ENCODE measurements at places on chromosomes 2 and 18.

DNA sequence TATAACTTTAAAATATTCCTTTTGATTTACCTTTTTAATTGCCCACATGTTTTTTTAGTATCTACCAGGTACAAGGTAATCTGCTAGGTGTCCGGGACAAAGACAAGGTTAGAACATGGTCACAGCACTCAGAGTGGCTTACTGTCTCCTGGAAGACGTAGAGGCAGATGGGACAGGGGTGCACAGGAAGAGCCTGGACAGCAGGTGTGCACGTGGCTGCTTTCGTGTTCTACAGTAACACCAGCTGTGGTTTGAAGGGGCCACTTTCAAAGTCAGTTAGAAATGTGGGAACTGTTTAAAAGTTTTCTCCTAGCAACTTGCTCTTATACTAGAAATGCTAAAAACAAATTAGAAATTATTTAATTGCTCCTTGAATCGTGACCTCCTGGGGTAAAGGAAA is 102.9 kb upstream of the ALPP start:
- no peak for DNase-seq

DNA sequence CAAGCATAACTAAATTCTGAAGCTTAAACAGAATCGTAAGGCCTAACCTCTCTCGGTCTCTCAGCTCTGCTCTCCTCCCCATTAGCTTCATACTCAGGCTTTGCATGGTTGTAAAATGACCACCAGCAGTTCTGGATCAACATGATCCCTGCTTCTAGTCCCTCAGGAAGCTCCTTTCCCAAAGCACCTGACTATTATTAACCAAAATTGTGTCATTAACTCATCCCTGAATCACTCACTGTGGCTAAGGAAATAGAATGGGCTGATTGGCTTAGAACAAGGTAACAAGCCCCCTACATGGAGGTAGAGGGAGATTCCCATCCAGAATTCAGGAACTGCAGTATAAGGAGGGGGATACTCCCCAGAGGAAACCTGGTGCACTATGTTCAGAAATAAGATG is 448.3 kb downstream of the ARHGAP15 start:
- no peak for DNase-seq

GRCh38 chr2:120262761-120263428 is 10.2 kb downstream of the RALB start:
- no peak for DNase-seq

DNA sequence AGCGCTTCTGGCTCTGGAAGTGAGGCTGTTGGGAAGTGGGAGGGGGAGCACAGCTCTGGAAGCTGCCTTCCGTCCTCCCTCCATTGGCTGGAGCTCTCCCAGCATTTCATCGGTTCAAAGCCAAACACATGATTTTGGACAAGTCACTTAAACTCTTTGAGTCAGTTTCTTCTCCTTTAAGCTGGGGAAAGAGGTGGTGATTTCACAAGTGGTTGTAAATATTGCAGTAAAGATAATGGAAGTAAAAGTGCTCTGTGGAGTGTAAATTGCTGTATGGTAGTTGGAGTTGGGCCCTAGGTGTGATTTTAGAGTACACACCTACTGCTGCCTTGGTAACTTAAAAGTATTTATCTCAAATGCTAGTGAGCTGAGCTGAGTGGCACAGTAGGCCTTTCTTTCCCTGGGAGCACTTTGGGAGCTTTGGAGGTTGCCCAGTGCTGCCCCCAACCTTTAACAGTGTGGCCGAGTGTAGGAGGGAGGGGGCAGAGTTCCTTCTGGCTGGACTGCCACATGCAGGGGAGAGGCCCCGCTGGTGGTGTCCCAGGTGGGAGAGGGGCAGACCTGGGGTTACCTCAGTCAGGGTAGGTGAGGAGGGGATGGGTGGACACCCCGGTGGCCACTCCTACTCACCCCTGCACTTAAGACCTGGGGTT is 54.7 kb downstream of the ASAP2 start:
- DNase-seq = no peak

- no peak for DNase-seq
These were observed at the start of gene SATB2 for GRCh38 chr2:199457147-199458008. TSS of gene SATB2 (minus strand) at chr2:199457939. CDS start at chr2:199456037, 1,902 bp downstream.

DNA sequence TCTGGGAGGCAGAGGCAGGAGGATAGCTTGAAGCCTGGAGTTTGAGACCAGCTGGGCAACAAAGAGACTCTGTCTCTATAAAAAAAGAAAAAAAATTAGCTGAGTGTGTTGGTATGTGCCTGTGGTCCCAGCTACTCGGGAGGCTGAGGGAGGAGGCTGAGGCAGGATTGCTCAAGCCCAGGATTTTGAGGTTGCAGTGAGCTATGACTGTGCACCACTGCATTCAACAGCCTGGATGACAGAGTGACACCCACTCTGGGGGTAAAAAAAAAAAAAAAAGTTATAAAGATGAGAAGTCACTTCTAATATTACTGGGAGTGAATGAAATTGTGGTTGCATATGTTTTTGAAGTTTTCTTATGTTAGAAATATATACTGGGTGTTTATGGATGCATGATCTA is 71.6 kb downstream of the C2orf74 start:
- DNase-seq = no peak

GRCh38 chr2:171709011-171709685 is 21.9 kb downstream of the DYNC1I2 start:
- no peak for DNase-seq

- no peak for DNase-seq
These were observed 2.8 kb downstream of the SLC30A6 start for GRCh38 chr2:32168513-32168912.

DNA sequence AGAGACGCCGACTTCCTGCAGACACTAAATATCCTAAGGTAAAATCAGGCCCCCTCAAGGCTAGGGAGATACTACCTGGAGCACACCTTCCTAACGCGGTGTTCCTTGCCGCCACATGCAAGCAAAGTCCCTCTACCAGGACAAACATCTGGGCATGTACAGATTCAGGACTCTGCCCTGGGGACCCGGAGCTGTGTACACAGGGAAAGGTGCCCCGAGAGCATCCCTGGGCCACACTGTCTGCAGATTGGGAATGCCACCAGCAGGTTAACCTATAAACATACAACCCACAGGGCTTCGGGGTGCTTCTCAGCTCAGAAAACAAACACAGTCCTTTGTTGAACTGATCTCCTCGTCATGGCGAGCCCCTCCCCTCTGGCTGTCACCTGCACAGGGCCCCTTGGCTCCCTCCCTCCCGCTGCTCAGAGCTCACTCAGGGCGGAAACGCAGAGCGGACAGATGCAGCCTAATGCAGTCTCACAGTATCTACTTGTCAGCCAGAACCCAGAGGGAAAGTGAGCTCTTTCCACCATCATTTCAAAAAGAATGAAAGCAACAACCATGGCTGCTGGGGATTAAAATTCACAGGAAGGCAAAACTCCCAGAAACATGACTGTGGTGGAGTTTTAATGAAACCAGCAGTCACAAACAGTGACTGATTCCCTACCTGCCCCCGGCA is 218.8 kb downstream of the HDAC4 start:
- no peak for DNase-seq

GRCh38 chr2:110143982-110144381 is 28.4 kb upstream of the MALL start:
- DNase-seq = no peak

DNA sequence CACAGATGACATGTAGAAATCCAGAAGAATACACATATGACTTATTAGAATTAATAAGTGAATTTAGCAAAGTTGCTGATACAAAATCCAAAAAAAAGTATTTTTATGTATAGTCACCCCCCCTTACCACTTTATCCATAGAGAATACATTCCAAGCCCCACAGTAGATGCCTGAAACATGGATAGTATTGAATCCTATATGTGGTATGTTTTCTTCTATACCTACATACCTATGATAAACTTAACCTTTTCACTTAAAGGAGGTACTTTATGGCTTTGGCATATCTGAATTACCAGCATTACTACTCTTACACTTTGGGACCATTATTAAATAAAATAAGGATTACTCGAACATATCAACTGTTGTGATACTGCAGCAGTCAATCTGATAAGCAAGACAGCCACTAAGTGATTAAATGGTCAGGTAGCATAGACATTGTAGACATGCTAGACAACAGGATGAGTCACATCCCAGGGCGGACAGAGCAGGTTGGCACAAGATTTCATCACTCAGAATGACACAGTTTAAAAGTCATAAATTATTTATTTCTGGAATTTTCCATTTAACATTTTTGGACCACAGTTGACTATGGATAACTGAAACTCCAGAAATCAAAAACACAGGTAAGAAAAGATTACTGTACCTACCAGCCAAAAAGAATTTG is 208.2 kb upstream of the CHAC2 start:
- DNase-seq = no peak

GRCh38 chr2:237429753-237430152 is 15.8 kb upstream of the COL6A3 start:
- no peak for DNase-seq

DNA sequence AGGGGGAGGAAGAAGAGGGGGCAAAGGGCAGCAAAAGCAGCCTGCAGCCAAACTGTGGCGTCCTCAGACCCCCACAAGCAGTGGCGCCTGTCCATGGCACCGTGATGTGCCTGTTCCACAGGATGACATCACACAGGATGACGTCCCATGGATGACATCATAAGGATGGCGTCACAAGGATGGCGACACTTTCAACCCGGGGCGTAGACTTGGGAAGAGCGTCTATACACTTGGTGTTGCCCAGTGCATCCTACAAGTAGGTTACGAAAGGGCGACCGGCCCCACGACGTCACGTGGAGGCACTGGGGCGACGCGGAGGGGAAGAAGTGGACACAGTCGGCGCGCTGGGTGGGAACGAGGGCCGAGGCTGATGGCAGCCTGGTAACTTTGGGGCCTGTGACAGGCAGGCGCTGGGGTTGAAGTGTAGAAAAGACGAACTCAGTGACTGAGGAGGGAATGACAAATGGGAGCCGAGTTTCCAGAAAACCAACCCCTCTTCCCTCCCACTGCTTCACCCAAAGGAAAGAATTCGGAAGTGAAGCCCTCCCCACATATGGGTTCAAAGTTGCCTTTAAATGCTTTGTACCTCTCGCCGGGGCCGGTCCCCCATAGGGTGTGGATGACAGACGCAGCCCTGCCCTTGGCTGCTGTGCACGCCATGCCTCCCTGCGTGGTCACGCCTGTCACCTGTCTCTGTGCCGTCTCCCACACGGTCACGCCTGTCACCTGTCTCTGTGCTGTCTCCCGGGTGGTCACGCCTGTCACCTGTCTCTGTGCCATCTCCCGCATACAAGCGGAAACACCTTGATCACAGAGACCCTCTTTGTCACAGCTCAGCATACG is 13.4 kb upstream of the KCNG2 start:
- DNase-seq = no peak

GRCh38 chr2:219679571-219679970 is 52.1 kb downstream of the SLC4A3 start:
- DNase-seq = no peak

- DNase-seq = no peak
These were observed 87.0 kb downstream of the ST6GAL2 start for GRCh38 chr2:106798826-106799552.

DNA sequence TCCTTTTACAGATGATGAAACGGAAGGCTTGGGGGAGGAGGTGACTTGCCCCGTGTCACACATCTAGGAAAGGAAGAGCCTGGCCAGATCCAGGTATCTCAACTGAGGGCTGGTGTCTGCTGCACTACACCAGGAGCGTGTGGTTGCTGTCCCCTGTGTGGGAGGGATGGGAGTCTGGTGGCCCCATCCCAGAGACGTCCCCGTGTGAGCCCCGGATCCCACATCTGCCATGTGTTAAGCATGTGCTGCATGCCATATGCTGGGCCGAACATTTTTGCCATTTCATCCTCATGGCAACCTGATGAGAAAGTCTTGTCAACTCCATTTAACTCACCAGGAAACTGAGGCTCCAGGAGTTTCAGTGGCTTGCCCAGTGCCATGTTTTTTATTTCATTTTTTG is 4.2 kb downstream of the GAREM2 start:
- DNase-seq = no peak

GRCh38 chr2:219179601-219180465 is 1.8 kb downstream of the RETREG2 start:
- DNase-seq = no peak

- no peak for DNase-seq
These were observed 82.5 kb downstream of the MGAT5 start for GRCh38 chr2:134336352-134336751.

DNA sequence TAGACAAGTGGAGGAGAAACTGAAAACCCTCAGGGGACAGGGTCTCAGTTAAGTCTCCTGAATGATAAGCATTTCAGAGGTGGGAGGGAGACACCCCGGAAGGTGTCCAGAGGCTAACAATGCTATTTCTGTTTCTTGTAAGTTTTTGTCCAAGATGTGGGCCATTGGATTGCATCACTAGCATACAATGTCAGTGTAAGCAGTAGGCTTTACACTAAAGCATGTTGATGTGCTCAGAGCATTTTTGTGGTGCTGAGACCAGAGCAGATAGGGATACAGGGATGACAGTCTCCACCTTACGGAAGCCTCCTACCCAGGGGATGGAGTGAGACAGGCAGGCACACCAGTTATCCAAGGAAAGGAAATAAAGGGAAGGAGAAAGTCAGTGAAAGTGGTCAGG is 2.2 kb upstream of the IL1R1 start:
- no peak for DNase-seq

GRCh38 chr18:10182009-10182624 is 268.3 kb downstream of the VAPA start:
- DNase-seq = no peak

DNA sequence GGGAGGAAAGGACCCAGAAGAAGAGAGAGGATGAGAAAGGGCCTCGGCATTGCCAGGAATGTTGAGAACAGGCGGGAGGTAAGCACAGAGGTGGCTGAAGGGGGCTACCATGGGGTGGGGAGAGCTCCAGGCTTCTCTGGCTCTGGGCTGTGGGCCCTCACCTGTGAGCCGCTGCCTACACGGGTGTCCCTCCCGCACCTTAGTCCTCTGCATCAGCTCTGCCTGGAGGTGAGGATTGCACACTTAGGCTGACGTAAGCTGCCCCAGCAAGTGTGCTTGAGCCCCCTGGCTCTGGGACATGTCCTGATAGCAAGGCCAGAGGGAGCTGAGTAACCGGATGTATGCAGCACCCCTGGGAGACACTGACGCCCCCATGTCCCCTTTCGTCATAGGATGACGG is 33.9 kb downstream of the TMEM18 start:
- no peak for DNase-seq

DNA sequence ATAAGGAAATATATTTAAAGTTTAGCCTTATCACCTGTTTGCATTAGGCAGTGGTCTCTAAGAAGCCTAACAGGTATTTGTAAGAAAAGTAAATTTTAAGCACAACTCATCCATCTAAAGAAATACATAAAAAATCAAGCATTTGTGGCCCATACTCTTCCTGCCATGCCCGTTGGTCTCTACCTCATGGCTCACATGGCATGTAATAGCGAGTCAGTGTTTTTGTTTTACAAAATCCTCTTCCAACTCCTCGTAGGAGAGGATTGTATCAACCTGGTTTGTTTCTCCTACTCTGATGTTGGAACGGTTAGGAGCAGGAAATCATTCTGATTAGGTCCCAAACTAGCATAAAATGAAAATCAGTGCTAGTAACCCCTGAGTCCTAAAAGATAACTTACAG is 91.8 kb downstream of the FMNL2 start:
- DNase-seq = no peak

GRCh38 chr2:233810385-233810784 is 32.3 kb downstream of the MROH2A start:
- DNase-seq = no peak

GRCh38 chr2:101401906-101402305 is 14.6 kb upstream of the CREG2 start:
- DNase-seq = no peak
